Activated CD4-positive, alpha-beta T cell treated with anti-CD3 and anti-CD28 coated beads for 4 hours (primary cell): ENCODE measurements at places on chromosomes 7 and 10.

GRCh38 chr7:71009636-71010035, 122.3 kb upstream of the GALNT17 start:
- DNase-seq = no peak

DNA sequence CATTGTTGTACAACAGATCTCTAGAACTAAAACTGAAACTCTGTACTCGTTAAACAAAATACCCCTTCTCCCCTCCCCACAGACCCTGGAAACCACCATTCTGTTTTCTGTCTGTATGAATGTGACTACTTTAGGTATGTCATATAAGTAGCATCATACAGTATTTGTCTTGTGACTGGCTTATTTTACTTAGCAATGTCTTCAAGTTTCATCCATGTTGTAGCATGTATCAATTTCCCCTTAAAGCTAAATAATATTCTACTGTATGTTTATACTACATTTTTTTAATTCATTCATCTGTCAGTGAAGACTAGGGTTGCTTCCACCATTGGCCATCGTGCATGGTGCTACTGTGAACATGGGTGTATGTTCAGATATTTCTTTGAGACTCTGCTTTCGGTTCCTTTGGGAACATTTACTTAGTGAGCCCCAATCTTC, 71.2 kb upstream of the RPA3 start:
- DNase-seq = no peak

DNA sequence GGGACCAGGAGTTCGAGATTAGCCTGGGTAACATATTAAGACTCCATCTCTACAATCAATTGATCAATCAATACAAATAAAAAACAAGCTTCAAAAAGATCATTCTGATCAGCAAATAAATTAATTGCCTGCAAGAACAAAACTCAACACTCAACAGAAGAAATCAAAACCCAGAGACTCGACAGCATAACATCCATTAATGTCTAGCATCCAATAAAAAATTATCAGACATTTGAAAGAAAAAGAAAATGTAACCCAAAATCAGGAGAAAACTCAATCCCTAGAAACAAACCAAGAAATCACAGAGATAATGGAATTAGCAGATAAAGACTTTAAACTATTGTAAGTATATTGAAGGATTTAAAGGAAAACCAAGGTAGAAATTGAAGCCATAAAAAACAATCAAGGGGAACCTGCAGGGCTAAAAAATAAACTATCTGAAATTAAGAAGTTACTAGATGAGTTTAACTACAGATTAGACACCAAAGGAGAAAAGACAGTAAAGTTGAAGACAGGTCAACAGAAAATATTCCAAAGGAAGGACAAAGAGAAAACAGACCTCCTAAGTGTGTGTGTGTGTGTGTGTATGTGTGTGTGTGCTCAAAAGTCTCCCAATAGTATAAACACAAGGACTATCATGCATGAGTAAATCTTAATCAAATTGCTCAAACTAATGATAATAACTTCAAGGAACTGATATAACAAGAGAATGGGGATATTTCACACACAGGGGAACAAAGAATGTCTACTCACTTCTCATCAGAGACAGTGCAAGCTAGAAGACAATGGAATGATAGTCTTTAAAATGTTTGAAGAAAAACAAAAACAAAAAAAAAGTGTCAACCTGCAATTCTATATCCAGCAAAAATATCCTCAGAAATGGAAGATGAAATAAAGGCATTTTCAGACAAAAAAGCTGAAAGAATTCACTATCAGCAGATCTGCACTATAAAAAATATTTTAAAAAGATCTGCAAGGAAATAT, 7.7 kb downstream of the NUDCD3 start:
- no peak for DNase-seq

GRCh38 chr10:131198843-131199242, 112.7 kb downstream of the TCERG1L start:
- no peak for DNase-seq

- no peak for DNase-seq
Observed at GRCh38 chr10:125050383-125050782, 108.5 kb downstream of the ZRANB1 start.

DNA sequence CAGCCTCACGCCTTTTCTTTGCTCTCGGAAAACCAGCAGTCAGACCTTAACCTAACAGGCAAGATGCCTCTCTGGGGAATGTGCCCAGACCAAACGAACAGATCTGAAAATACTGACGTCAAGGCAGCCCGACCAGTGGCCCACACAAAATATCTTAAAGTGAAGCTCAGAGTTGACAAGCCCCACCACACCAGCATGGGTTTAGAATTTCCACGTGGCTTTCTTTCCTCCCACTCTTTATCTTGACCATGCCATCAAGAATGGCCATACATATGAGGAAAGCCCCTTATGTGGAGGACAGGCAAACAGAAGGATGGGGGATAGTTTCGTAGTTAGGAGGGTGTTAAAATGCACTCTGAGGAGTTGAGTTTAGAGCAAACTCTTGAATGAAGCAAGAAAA, 89.8 kb downstream of the MRPL32 start:
- no peak for DNase-seq

DNA sequence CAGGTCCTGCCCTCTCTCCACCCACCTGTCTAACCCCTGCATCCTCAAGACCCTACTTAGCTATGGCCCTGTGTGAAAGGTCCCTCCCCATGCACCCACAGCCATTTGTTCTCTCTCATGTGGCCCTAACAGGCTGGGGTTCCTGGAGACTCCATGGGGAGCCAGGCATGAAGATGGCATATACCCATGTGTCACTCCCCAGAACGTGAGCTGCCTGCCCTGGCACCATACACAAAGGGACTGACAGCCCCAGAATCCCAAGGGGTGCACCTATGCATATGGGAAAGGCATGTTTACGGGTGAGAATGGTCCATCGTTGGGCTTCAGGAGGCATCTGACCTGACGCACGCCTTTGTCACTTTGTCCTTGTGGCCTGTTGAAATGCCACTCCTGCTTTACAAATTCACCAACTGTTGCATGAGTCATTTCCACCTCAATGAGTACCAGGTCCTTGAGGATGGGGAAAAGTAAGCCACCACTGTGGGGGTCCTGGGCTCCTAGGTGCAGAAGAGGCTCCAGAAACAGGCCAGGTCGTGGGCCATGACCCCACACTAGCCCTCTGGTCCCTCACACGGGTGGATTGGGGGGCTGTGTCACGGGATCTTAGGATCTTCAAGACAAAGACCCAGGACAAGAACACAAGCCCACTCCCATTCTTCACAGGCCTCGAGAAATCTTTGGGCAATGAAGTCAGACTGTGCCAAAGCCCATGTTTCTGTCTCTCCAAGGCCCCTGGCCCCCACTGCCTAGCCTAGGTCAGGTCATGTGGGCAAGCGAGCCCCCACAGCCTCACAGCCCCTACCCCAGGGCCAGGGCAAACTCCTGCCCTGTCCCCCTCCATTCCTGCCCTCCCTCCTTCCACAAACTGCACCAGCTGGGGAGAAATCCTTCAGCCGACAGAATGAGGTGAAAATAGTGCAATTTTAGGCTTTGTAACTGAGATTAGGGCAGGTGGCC, 8.6 kb downstream of the GPRIN2 start:
- no peak for DNase-seq

DNA sequence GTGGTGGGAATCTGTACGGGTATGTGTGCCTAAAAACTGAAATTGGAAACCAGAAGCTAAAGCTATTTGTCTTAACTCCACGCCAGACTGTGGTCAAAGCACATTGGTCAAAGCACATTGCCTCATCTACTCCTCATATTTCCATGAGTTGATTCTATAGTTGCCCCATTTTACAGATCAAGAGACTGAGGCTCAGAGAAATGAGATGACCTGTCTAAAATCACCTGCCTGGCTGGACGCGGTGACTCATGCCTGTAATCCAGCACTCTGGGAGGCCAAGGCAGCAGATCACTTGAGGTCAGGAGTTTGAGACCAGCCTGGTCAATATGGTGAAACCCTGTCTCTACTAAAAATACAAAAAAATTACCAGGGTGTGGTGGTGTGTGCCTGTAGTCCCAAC, 21.7 kb upstream of the MNX1 start:
- no peak for DNase-seq

DNA sequence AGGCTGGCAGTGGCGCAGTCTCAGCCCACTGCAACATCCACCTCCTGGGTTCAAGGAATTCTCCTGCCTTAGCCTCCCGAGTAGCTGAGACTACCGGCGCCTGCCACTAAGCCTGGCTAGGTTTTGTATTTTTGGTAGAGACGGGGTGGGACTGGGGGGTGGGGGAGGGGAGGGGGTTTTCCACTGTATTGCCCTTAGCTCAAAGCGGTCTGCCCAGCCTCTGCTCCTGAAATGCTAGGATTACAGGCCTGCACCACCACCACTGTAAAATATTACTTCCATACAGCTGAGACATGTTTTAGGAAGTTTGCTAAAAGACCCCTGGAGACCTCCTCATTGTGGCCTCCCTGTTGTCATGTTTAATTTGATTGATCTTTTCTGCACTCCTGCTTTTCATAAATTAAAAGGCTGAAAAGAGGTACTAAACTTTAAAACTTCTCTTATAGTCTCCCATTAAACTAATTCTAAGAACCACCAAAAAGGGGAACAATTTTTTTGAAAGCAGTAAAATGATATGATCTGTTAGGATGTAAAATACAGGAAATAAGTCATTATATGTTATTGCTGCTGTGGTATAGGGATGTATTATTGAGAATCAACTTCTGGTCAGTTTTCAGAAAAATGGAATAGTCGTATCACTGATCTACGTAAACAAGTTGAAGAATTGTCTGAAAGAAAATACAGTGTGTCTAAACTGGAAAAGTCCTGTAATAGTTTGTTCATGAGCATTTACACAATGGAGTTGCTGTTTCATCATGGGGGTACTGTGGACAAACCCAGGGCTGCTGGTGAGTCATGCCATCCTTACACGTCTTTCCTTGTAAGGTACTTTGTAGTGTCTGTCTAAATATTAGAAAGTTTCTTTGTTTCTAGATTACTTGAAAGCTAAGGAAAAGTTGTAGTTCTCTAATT, 72.9 kb upstream of the TMEM248 start:
- DNase-seq = no peak
